Cardiac muscle cell (in vitro differentiated cells and primary cell): ENCODE measurements at places on chromosomes 1 and 21. TPM values are rescaled to one million over a fixed set of nuclear protein-coding genes. Genes with fewer than 3 reads are reported as not detected.

Gene B4GALT2
- total RNA-seq: 81.6 and 83.3 TPM in 2 replicates

Gene USP48
- 20.1 and 29.6 TPM in 2 replicates for total RNA-seq

- no peak for DNase-seq
- no peaks in the 10 kb centered on the region for H3K4me1 ChIP-seq
- no peak overlapping the region for H3K4me3 ChIP-seq
- H3K27me3 ChIP-seq: no peaks in the 10 kb centered on the region
These were observed 12.7 kb upstream of the ZMYM6 start for GRCh38 chr1:35044431-35044830.

DNA sequence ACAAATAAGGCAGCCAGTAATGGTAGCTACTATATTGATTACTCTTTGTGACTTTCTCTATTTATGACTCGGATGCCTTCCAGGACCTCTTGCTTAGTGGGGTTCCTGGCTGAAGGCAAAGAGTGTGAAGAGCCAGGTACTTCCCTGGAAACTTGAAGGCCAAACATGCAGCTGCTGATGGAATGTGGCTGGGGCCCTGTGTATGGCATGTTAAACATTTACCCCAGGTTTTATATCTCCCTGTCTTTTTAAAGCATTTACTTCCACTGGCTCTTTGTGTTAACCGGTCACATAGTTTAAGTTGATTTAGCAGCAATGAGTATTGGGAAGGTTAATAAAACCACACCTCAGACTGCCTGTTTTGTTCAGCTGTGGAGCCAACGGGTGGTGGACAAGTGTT, 45.7 kb upstream of the PAXBP1 start:
- no peak overlapping the region for H3K4me3 ChIP-seq
- no peak overlapping the region for H3K27ac ChIP-seq
- no peak for DNase-seq
- no peaks in the 10 kb centered on the region for H3K36me3 ChIP-seq
- no peaks in the 10 kb centered on the region for H3K4me1 ChIP-seq
- H3K27me3 ChIP-seq: no peaks in the 10 kb centered on the region
